HL-60 (cell line): ENCODE measurements at places on chromosomes 7 and 10.
A peak's percentile ranks its signal among the peaks of the same experiment; 100 is the strongest.

- DNase-seq, result peak; percentile 68
These were observed 595.9 kb downstream of the KCNMA1 start for GRCh38 chr10:77041636-77042258.

DNA sequence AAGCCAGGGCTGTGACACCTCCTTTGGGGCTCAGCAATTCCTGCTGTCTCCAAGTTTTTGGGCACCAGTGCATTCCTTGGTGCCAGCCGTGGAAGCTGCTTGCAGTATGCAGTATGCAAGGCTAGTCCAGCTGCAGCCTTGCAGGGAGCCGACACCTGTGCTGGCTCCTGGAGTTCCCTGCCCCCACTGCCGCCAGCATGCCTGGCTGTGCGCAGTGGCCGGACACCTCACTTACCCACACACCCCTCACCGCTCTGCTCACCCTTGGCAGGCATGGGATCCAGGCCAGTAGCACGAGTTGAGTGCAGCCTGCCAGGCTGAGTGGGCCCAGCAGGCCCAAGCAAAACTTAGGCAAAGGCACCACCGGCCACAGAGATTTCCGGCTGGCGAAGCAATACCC is 77.4 kb downstream of the SAMD9 start:
- DNase-seq, result no peak

- DNase-seq, result no peak
These were observed 48.8 kb downstream of the SFR1 start for GRCh38 chr10:104170610-104171254.

GRCh38 chr10:5411941-5412276 is 448 bp upstream of the NET1 start:
- DNase-seq, result no peak

GRCh38 chr7:88132725-88133124 is 87.1 kb downstream of the SRI start:
- DNase-seq, result no peak

- no peak for DNase-seq
These were observed 277.7 kb upstream of the KAT6B start for GRCh38 chr10:74548676-74549075.

GRCh38 chr10:52609071-52609470 is 163.5 kb downstream of the MBL2 start:
- no peak for DNase-seq

DNA sequence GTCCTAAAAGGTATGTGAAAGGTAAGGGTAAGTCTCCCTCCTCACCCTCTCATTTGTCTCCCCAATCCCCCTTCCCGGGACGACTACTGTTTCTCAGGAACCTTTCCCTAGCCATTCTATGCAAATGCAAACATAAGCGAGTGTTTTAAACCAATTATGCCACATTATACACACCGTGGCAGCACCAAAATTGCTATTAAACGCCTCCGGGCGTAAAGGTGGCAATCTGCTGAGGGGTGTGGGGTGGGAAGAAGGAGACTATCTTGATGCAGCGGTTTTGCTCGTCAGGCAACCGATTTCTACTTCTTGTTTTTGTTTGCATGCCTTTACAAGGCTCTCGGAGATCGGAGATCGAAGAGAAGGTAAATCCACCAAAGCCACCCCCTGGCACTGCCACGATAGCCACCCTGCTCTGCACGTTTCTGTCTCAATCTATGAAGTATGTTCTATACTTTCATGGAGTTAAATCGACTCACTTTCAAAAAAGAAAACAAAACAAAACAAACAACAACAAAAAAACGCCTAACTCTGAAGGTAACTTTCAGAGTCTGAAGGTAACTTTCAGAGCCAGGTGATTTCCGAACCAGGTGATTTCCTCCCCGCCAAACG is 46.0 kb upstream of the CDK1 start:
- no peak for DNase-seq

GRCh38 chr10:113059371-113059780 is 109.3 kb downstream of the TCF7L2 start:
- no peak for DNase-seq

DNA sequence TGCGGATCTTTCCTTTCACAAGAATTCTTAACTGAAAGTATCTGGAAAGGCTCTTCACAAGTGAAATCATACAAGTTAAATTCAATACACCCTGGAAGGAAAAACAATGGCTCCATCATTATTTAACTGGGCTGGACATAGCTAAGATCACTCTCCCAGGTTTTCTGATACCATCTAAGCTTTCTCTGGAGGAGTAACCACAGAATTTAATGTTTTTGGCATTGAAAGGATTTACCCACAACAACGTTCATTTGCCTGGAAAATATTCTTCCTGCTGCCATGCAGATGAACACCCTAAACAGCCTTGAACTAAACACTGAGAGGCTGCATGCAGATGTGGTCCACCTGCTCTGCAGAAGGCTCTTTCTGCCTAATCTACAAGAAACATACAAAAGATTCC is 4.3 kb downstream of the NEBL start:
- no peak for DNase-seq

DNA sequence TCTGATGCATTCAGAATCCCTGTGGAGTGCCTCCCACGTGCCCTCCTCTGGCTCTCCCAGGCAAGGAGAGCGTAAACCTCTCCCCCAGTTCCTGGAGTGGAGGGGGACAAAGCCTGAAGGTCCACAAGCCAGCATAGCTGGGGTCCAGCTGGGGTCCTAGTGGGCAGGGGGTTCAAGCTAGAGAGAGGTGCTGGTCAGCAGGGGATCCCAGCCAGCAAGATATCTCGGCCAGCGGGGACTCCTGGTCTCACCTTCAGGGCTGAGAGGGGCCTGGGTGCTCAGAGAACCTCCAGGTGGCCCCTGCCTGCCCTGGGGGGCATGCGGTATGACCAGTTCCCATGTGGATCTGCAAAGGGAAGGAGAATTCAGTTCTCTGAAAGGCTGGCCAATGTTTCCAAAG is 413.7 kb downstream of the TCERG1L start:
- DNase-seq, result no peak

- DNase-seq, result no peak
These were observed 90.2 kb upstream of the AGK start for GRCh38 chr7:141460781-141461715.
